Stimulated activated CD4-positive, alpha-beta T cell treated with anti-CD3 and anti-CD28 coated beads, TNF-alpha, amount 100 ng/mL, for 1 hour (primary cell): ENCODE measurements at places on chromosomes 7 and 10.

- no peak for DNase-seq
These were observed 51.1 kb downstream of the CPEB3 start for GRCh38 chr10:92239600-92240288.

DNA sequence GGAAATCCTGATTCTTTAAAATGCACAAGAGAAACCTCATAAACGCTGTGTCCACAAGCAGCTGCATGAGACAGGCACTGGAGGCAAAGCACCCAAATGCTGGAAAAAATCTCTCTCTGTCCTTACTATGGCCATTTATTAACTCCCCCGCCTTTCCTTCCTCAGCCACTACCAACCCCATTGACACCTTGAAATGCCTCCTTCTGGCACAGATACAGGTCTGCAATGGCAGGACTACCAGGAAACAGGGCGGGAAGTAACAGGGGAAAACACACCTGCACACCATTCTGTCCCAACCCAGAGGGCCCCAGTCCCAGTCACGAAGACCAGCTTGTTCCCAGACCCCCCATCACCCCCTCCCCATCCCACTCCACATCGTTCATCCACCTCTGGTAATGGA lies 224.3 kb downstream of the PARD3 start:
- DNase-seq, result no peak

GRCh38 chr7:4468320-4469102 lies 213.6 kb upstream of the FOXK1 start:
- no peak for DNase-seq

DNA sequence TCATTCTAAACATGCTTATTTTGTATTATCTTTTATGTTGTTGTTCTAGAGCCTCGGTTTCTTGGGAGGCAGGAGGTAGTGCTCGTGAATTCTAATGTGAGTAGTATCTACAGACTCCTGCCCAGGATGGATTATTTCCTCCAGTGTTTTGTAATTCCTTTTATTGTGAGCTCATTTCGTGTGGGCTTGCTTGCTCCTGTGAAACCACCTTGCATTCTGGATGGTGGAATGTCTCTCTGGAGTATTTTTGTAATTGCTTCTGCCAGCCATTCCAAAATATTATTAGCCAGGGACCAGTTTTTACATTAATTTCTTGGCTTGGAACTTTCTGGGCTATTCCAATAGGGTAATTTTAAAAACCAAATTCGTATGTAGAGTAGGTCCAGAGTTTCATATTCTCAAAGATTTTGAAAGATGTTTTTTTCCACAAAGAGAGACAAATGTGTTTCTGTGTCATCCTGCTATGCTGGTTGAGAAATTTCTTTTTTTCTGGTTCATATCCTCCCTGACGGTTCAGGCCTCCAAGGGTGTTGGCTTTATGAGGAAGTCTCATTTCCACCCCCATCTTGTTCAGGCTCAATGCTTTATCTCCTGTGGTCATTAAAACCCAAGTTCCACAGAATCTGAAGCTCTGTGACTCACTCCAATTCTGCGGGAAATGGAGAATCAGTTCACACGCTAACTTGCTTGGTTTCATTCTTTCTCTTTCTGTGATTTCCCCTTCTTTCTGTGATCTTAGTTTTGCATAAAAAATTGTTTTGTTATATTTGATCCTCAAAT lies 41.7 kb upstream of the CALD1 start:
- DNase-seq, result no peak

- DNase-seq, result no peak
These were observed 74.2 kb downstream of the ARMC3 start for GRCh38 chr10:23001901-23002516.

DNA sequence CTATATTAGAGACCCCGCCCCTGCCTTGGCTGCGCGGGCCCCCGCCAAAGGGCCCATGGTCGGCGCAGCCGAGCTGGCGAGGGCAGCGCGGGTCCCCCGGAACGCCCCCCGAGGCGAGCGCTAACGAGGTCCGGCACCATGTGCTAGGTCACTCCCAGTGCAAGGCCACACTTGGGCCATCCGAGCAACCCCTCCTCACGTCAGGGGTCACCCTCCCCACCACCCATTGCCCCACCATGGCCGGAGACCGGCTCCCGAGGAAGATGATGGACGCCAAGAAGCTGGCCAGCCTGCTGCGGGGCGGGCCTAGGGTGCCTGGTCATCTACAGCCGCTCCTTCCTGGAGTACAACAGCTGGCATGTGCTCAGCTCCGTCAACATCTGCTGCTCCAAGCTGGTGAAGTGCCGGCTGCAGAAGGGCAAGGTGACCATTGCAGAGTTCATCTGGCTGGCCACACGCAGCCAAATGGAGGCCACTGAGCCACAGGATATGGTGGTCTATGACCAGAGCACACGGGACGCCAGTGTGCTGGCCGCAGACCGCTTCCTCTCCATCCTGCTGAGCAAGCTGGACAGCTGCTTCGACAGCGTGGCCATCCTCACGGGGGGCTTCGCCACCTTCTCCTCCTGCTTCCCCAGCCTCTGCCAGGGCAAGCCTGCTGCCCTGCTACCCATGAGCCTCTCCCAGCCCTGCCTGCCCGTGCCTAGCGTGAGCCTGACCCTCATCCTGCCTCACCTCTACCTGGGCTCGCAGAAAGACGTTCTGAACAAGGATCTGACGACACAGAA lies 12.4 kb upstream of the SEC24C start:
- DNase-seq, result no peak

- DNase-seq, result no peak
These were observed 31.5 kb upstream of the PRPS1L1 start for GRCh38 chr7:18059171-18059570.

DNA sequence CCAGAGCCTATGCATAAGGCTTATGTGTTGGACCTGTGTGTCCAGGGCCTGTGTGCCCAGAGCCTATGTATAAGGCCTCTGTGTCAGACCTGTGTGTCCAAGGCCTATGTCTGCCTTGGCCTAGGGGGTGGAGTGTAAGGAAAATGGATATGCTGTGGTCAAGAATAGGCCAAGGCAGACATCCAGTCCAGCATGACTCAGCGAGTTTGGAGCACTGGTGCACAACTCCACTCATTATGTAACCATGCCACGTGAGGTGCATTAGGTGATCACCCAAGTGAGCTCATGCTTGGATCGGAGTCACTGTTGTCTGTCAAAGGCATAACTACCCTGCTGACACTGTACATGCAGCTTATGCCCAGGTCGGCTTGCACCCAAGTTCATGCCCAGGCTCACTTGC lies 238.9 kb downstream of the CACNA2D1 start:
- no peak for DNase-seq

GRCh38 chr10:109877546-109877945 lies 45.8 kb downstream of the XPNPEP1 start:
- DNase-seq, result no peak

DNA sequence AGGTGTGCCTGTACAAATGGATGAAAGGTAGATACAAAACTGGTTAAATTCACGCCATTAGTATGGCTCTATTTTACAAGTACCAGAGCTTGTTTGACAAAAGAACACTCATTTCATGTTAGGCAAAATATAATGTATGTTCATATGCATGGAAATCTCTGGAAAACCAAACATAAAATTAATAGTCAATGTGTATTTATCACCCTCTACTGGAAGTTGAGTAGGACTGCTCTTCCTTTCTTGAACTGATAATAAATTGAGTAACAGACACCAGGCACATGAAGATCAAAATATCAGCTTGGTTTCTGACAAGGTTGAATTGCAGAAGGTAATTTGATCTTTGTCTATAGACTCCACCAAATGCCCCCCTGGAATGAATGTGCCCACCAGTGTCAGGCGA lies 19.8 kb upstream of the AKR1B1 start:
- DNase-seq, result no peak

DNA sequence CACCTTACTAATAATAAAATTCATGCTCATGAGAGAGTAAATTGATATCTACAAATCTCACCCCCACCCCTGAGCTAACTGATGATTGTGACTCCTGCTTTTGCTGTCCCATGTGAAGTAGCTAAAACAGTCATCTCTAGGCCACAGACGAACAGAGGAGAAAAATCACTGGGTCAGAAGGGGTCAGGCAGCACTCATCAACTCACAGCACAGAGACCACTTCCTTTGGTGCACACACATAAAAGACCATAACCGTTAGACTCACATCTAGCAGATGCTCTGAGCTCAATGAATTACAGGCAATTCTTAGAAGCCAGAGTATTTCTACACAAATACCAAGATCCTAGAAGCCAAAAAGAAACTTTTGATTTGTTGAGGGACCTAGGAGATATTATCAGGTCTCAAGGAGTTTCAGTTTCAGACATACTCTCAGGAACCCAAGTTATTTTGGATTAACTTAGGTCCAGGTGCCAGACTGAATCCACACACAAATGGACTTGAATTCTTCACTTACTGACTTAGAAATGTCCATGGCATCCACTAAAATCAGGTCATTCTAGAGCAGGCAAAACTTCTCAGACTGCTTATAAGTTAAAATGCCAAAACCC lies 65.0 kb upstream of the TES start:
- DNase-seq, result no peak

- DNase-seq, result no peak
These were observed 42.3 kb downstream of the AKR1E2 start for GRCh38 chr10:4868357-4868657.

DNA sequence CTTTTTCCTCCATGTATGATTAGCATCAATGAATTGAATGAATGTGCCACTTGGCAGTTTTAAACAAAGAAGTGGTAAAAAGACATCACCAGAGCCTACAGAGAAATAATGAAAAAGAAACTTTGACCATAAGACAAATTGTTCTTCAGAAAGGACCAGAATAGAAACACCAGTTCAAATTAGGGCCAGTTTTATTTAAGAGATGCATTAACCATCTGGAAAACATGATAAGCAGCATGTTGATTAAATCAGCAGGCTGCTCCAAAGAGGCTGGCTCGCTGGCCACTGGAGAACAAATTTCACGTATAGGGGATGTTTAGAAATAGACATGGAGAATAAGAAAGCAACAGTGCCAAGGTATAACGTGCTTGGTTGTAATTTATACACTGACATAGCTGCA lies 242.3 kb upstream of the AOAH start:
- no peak for DNase-seq

GRCh38 chr10:48970046-48970445 lies 30.4 kb upstream of the LRRC18 start:
- DNase-seq, result no peak

GRCh38 chr7:40115936-40116335 lies 18.5 kb downstream of the MPLKIP start:
- no peak for DNase-seq

- no peak for DNase-seq
These were observed 64.8 kb upstream of the MEOX2 start for GRCh38 chr7:15751191-15751701.

DNA sequence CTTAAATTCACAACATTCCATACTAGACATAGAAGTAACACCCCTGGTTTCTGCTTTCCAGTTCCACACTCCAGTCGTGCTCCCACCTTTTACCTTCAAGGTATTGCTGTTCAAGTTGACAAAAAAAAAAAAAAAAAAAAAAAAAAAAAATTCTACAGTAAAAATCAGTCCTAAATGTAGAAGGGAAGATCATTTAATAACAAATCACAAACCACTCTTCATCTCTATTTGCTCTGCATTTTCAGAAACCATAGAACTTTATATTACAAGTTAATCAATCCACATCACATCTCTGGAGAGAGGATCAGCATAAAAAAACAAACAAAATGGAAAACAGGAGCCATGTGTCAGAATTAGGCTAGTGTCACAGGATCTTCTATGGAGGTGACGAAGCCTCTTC lies 206.3 kb upstream of the KLF14 start:
- DNase-seq, result no peak

- no peak for DNase-seq
These were observed 33.4 kb downstream of the OGDH start for GRCh38 chr7:44639671-44640321.

DNA sequence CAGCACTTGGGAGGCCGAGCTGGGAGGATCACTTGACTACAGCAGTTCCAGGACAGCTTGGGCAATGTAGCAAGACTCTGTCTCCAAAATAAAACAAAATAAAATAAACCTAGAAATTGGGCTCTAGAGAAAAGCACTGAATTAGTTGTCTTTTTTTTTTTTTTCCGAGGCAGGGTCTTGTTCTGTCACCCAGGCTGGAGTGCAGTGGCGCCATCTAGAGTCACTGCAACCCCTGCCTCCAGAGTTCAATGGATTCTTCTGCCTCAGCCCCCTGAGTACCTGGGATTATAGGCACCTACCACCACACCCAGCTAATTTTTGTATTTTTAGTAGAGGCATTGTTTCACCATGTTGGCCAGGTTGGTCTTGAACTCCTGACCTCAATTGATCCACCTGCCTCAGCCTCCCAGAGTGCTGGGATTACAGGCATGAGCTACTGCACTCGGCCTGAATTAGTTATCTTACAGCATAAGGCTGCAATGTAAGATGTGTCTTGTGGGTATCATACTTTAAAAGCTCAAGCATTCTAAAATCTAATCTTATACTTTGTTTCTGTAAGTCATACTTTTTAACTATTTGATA lies 12.8 kb downstream of the MEIG1 start:
- DNase-seq, result peak; percentile 14

DNA sequence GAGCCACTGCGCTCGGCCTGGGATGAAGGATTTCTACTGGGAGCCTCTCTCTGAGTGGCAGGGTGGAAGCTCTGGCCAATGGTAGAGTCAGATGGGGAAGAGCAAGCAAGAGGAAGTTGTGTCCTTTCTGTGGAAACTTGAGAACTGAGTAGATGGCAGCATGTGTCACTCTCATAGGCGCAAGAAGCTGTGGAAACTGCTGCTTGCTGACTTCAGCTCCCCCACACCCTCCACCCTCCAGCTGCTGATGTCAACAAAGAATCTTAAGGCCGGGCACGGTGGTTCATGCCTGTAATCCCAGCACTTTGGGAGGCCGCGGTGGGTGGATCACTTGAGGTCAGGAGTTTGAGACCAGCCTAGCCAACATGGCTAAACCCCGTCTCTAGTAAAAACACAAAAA lies 39.8 kb upstream of the SRGN start:
- DNase-seq, result no peak

GRCh38 chr7:27167916-27168264 lies 2.6 kb upstream of the HOXA9 start:
- DNase-seq, result no peak

DNA sequence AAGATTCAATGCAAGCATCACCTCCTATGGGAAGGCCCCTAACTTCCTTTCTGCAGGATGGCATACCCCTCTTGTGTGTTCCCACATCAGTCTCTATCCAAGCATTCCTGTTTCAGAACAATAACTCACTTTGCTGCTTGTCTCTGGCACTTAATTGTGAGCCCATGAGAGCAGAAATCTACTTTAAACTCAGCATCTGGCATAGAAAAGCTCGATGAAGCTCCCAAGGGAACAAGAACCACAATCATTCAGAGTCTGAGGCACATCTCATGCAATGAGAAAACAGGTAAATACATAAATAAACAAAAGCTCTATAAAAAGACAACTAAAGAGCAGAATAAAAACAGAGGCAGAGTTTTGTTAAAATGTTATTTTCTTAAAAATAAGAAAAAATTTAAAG lies 66.2 kb downstream of the VPS41 start:
- no peak for DNase-seq

DNA sequence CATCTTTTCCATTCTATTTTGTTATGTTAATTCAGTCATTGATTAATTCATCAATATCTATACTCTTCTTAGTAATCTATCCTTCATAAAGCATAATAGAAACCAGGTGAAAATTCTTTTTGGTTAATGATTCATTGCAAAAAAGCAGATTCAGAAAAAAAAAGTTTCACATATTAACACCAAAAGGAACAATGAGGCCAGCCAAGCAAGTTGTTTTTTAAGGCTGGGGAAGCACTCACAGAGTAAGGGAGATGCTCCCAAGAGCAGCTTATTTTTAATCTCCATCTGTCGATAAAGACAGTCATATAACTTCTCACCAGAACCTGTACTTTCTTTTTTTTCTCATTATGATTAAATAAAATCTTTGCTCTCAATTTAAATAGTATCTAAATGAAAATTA lies 95.8 kb downstream of the CACNA2D1 start:
- no peak for DNase-seq

- no peak for DNase-seq
These were observed 265.4 kb downstream of the CSTF2T start for GRCh38 chr10:51433949-51434475.
